Right atrium auricular region (tissue), 2 donors: ENCODE measurements at places on chromosomes 11 and 22.

GRCh38 chr11:130599073-130599654 lies 150.7 kb downstream of the ADAMTS15 start:
- no peak overlapping the region for H3K27ac ChIP-seq
- no peaks in the 10 kb centered on the region for H3K27me3 ChIP-seq
- no peaks in the 10 kb centered on the region for H3K36me3 ChIP-seq

DNA sequence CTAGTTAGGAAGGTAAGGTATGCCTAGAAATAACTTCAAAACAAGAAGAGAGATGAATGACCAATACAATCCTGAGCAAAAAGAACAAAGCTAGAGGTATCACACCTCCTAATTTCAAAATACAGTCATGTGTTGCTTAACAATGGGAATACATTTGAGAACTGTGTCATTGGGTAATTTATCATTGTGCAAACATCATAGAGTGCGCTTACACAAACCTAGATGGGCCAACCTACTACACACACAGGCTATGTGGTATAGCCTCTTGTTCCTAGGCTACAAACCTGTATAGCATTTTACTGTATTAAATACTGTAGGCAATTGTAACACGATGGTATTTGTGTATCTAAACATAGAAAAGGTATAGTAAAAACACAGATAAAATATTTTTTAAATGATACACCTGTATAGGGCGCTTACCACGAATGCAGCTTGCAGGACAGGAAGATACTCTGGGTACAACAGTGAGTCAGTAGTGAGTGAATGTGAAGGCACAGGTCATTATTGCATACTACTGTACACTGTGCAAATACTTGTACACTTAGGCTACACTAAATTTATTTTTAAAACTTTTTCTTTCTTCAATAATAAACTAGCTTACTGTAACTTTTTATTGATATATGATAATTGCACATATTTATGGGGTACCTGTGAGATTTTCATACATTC lies 48.2 kb downstream of the STK33 start:
- no peak overlapping the region for H3K27ac ChIP-seq
- no peak overlapping the region for H3K4me3 ChIP-seq
- no peak for DNase-seq
- no peaks in the 10 kb centered on the region for H3K4me1 ChIP-seq
- no peaks in the 10 kb centered on the region for H3K36me3 ChIP-seq

DNA sequence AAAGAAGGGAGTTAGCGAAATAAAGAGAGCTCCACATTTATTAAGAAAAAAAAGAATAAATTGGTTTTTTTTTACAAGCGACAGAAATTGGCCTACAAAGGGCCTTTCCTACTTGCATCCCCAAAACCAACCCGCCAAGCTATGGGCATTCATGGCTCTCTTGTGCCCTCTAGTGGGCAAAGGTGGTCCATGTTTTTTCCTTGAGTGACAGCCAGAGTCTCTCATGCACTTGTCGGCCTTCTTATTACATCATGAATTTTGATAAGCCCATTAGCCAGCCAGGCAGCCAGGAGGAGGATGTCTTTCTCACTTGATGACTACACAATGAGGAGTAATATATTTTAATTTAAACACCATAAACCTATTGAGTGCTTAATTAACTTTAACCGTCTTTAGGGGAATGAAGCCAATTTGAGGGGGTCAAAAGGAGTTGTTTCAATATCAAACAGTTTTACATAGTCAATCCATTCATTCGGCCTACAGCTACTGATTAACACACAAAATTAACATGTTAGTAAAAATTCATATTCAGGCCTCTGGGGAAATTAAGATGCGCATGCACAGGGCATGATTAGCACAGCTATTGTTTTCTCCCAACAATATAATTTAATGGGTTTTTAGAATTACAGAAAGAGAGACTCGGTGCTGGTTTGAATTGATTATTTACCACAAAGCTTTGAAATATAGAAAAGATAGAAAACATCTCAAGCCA lies 85.5 kb downstream of the RCN1 start:
- H3K36me3 ChIP-seq: no peaks in the 10 kb centered on the region
- peak; percentile 88 for DNase-seq
- H3K27me3 ChIP-seq: no peaks in the 10 kb centered on the region

GRCh38 chr11:126857860-126858808 lies 142.4 kb downstream of the KIRREL3 start:
- H3K27me3 ChIP-seq: no peaks in the 10 kb centered on the region
- no peaks in the 10 kb centered on the region for H3K36me3 ChIP-seq
- H3K4me3 ChIP-seq: no peak overlapping the region
- H3K4me1 ChIP-seq: no peaks in the 10 kb centered on the region
- no peak overlapping the region for H3K27ac ChIP-seq

GRCh38 chr11:19072464-19072863 lies 11.9 kb upstream of the MRGPRX2 start:
- H3K27ac ChIP-seq: no peak overlapping the region
- no peaks in the 10 kb centered on the region for H3K4me1 ChIP-seq
- no peak for DNase-seq
- H3K4me3 ChIP-seq: no peak overlapping the region

DNA sequence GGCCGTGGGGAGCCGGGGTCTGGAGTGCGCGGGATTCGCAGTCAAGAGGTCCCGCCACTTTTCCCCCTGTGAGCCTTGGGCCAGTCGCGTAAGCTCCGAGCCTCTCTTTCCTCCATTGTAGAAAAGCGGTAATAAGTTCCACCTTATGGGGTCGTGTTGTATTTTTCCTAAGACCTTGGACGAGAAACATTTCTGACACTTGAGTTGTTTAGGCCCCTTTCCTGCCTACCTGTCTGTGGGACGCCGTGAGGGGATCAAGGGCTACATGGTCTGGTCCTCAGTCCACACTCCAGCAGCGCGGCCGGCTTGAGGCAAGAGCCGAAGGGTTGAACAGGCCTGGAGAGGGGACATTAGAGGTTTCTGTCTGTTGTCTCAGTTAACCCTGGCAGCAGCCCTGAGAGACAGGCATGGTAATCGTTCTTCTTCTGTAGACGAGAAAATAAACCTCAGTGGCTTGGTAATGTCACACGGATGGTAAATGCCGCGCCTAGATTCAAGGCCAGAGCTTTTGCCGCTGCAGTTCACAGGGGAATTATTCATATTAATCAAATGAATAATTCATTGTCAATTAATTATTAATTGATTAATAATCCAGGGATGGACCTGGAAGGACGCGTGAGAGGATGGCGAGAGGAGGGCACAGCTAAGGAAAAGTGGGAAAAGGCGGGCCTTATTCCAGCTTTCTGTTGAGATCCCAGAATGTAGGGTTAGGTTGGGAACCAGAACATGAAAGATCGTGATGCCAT lies 545 bp downstream of the FEN1 start:
- no peaks in the 10 kb centered on the region for H3K4me1 ChIP-seq
- H3K27ac ChIP-seq: peak overlapping the region; percentile 99
- H3K4me3 ChIP-seq: peak overlapping the region; percentile 83
- no peak for DNase-seq
- H3K36me3 ChIP-seq: peaks cover 20% of the 10 kb centered on the region

DNA sequence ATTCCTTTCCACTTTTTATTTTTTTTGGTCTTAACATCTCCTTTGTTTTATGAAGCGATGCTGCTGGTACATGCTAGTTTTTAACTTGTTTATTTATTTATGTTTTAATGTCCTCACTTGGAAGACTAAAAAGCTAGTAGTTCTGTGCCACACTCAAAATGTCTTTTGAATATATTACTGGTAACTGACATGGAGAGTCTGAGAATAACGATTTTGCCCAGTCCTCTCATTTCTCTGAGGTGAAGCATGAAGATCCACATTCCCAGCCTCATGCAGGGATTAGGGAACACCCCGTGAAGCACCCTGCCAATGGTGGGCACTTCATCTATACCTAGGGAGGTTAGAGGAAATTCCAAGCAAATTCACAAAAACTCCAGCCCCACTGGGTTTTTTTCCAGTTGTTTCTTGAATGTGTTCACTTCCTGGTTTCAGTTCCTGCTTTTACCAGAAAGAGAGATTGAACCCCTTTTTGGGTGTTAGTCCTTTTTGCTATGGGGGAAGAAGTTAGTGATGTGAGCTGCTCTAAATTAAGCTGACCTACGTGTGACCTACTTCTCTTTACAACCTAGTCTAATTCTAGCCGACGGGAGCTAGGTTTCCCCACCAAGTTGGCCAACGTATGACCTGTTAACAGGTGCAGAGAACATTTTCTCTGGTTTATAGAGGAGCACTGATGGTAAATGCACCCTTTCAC lies 106.1 kb downstream of the SLC1A2 start:
- H3K27me3 ChIP-seq: no peaks in the 10 kb centered on the region
- H3K4me1 ChIP-seq: no peaks in the 10 kb centered on the region
- no peak overlapping the region for H3K27ac ChIP-seq
- no peaks in the 10 kb centered on the region for H3K36me3 ChIP-seq
- no peak overlapping the region for H3K4me3 ChIP-seq

- no peak overlapping the region for H3K27ac ChIP-seq
- H3K4me1 ChIP-seq: no peaks in the 10 kb centered on the region
- DNase-seq: no peak
- no peak overlapping the region for H3K4me3 ChIP-seq
- no peaks in the 10 kb centered on the region for H3K36me3 ChIP-seq
- H3K27me3 ChIP-seq: no peaks in the 10 kb centered on the region
These were observed 6.3 kb upstream of the KCNJ5 start for GRCh38 chr11:128884703-128885338.

- H3K4me3 ChIP-seq: no peak overlapping the region
- DNase-seq: no peak
- H3K4me1 ChIP-seq: no peaks in the 10 kb centered on the region
- H3K27ac ChIP-seq: peak overlapping the region; percentile 51
- no peaks in the 10 kb centered on the region for H3K27me3 ChIP-seq
- H3K36me3 ChIP-seq: peaks cover 7% of the 10 kb centered on the region
These were observed 5.5 kb downstream of the YDJC start for GRCh38 chr22:21624120-21624879.

DNA sequence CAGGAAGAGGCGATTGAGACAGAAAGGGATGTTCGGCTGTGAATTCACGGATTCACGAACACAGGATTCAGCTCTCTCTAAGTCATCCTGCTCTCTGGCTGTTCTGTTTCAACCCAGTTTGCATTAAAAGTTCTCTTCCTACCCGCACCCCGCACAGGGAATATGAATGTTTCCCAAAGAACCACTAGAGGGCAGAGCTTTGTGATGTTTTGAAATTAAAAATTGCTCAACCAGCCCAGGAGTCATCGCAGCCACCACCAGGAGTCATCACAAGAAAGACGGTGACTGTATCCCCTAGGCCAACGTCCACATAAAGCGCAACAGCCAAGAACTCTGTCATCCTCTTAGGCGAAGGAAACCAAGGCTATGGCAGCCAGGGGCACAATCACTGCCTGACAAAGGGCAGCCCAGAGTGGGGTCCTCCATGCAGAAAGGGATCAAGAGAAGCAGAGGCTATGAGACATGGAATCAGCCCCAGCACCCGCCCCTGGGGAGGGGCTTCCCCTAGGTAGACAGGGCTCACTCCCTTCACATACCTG lies 122.4 kb downstream of the WT1 start:
- no peak overlapping the region for H3K4me3 ChIP-seq
- H3K27ac ChIP-seq: no peak overlapping the region
- H3K36me3 ChIP-seq: no peaks in the 10 kb centered on the region

DNA sequence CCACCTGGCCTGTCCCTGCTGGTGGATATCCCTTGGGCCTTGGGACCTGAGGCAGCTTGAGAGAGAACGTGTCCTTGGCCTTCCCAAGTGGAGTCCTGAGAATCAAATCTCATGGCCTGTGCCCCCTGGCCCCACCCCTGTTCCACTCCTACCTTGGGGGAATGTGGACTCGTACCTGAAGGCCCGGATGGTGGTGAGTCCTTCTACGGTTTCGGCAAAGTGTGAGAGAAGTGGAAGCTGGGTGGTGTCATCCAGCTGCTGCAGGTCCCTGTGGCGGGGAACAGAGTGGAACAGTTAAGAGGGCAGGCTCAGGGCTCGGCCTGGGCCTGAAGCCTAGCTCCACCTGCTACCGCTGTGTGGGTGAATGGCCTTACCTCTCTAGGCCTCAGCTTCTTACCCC lies 14.0 kb upstream of the KCNJ11 start:
- H3K27me3 ChIP-seq: no peaks in the 10 kb centered on the region
- H3K27ac ChIP-seq: no peak overlapping the region
- H3K4me1 ChIP-seq: peaks cover 36% of the 10 kb centered on the region
- no peak overlapping the region for H3K4me3 ChIP-seq
- no peak for DNase-seq

- H3K4me1 ChIP-seq: no peaks in the 10 kb centered on the region
- H3K4me3 ChIP-seq: no peak overlapping the region
- H3K36me3 ChIP-seq: no peaks in the 10 kb centered on the region
- DNase-seq: peak; percentile 73
- no peaks in the 10 kb centered on the region for H3K27me3 ChIP-seq
- no peak overlapping the region for H3K27ac ChIP-seq
These were observed 539.3 kb upstream of the B3GAT1 start for GRCh38 chr11:134951305-134951700.

GRCh38 chr11:125448136-125448535 lies 47.9 kb downstream of the FEZ1 start:
- H3K27ac ChIP-seq: peak overlapping the region; percentile 35
- H3K27me3 ChIP-seq: no peaks in the 10 kb centered on the region
- H3K4me3 ChIP-seq: no peak overlapping the region
- peaks cover 47% of the 10 kb centered on the region for H3K4me1 ChIP-seq
- DNase-seq: peak; percentile 62

DNA sequence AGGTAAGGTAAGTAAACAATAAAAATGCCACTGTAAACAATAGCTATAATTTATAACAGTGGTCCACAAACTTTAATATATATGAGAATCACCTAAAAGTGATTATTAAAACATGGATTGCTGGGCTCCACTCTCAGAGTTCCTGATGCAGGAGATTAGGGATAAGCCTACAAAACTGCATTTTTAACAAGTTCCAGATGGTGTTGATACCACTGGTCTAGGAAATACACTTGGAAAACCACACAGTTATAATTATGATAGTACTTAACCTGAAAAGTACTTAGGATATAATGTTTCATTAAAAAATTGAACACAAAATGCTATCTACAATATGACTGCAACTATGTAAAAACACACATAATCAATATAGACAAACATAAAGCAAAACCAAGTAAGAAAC lies 20.4 kb downstream of the FCHSD2 start:
- no peaks in the 10 kb centered on the region for H3K27me3 ChIP-seq
- H3K4me1 ChIP-seq: no peaks in the 10 kb centered on the region
- no peaks in the 10 kb centered on the region for H3K36me3 ChIP-seq
- no peak overlapping the region for H3K27ac ChIP-seq
- DNase-seq: no peak
- no peak overlapping the region for H3K4me3 ChIP-seq

GRCh38 chr11:45484326-45484883 lies 181.0 kb downstream of the CHST1 start:
- no peaks in the 10 kb centered on the region for H3K36me3 ChIP-seq
- no peak for DNase-seq
- no peak overlapping the region for H3K4me3 ChIP-seq
- no peaks in the 10 kb centered on the region for H3K27me3 ChIP-seq
- no peak overlapping the region for H3K27ac ChIP-seq
- no peaks in the 10 kb centered on the region for H3K4me1 ChIP-seq

GRCh38 chr11:88103337-88104206 lies 71.7 kb downstream of the RAB38 start:
- no peak for DNase-seq
- H3K27ac ChIP-seq: no peak overlapping the region
- no peak overlapping the region for H3K4me3 ChIP-seq
- no peaks in the 10 kb centered on the region for H3K4me1 ChIP-seq

GRCh38 chr22:21642584-21643448 lies 714 bp downstream of the SDF2L1 start:
- H3K36me3 ChIP-seq: no peaks in the 10 kb centered on the region
- H3K27me3 ChIP-seq: no peaks in the 10 kb centered on the region
- peak overlapping the region; percentile 61 for H3K4me3 ChIP-seq
- DNase-seq: no peak
- H3K4me1 ChIP-seq: no peaks in the 10 kb centered on the region
